ENCODE measurements at places on chromosomes 16 and 17.

- peak; percentile 57 for DNase-seq
Observed at GRCh38 chr17:47205419-47205963, 3.7 kb upstream of the MYL4 start.

DNA sequence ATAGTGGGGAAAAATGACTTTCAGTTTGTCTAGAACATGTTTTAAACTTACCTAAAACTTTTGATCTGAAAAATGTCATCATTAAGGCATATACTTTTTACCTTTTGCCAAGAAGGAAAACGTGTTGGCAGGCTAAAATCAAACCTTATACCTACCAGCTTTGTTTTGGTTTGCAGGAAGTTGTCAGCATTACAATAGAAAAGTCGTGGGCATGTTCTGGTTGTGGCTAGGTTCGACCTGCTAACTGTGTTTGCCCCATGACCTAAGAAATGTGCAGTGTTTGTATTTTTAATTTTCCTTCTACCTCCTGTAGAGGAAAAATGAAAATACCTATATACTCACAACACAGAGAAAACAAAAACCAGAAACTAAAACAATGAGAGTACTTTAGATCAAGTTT is 13.0 kb downstream of the SKAP1 start:
- no peak for DNase-seq

- DNase-seq: no peak
Observed at GRCh38 chr16:85269165-85269564, 156.9 kb upstream of the CIBAR2 start.

DNA sequence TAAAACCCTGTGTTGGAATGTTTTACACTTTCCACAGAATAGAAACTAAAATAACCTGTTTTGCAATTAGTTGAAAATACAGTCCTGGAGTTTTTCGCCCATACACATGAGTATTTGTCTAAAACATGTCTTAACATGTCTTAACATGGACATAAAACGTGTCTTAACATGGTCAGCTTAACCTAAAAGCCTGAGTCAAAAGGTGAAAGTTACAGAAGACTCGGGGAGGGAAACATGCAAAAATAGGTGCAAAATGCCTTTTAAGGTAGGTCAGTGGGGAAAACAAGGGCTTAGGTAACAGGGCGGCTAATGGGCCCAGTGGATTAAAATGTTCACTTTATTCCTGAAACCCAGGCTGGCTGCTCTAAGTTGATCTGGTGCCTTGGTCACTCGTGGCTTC is 56.1 kb upstream of the RBL2 start:
- DNase-seq: no peak

DNA sequence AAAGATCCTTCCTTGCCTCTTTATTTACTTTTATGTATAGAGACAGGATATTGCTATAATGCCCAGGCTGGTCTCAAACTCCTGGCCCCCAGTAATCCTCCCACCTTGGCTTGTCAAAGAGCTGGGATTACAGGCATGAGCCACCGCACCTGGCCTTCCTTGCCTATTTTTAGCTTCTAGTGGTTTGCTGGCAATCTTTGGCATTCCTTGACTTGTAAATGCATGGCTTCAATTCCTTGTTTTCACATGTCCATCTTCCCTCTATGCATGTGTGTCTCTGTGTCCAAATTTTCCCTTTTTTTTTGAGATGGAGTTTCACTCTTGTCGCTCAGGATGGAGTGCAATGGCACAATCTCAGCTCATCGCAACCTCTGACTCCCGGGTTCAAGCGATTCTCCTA is 22.5 kb downstream of the HEXIM2 start:
- DNase-seq: no peak

GRCh38 chr16:35182943-35183550 is 1723.6 kb downstream of the TP53TG3F start:
- no peak for DNase-seq
